Activated CD8-positive, alpha-beta memory T cell treated with anti-CD3 and anti-CD28 coated beads, Interleukin-2, amount 10 ng/mL, durations not matched to agents 7 days and 5 days (primary cell): ENCODE measurements at places on chromosomes 4 and X. TPM values are rescaled to one million over a fixed set of nuclear protein-coding genes. Genes with fewer than 3 reads are reported as not detected.
A peak's percentile ranks its signal among the peaks of the same experiment; 100 is the strongest.

Gene SCFD2
- 28.3 TPM for total RNA-seq

DNA sequence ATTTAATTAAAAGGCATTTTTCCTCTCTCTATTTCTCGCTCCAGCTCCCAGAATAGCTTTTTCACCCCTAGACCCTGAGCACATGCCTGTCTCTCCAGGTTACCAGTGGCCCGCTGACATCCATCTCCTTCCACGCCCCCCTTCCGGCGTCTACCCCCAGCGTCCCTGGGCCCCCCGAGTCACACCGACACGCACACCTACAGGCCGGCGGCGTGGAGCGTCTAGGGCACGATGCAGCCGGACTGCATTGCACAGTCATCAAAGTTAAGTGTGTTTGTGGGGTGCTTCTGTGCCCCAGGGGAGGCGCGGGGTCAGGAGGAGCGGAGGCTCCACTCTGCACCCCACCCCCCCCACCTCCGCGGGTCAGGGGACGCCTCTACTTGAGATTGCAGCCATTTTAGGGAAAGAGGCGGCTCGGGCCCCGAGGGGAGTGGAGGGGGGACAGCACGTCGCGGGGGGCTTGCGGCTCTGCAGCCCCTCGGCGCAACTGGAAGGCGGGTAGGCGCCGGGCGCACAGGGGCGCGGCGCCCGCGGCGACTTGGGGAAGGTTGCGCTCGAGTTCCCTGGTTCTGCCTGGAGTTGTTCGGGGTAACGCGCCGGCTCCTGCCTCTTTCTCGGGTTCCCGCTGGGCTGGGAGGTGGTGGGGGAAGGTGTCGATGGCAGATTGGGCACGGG is 112.7 kb downstream of the DHX15 start:
- H3K27ac ChIP-seq: no peak overlapping the region
- H3K4me1 ChIP-seq: peaks cover 35% of the 10 kb centered on the region
- peaks cover 82% of the 10 kb centered on the region for H3K27me3 ChIP-seq
- H3K4me3 ChIP-seq: peak overlapping the region; percentile 78
- DNase-seq: no peak

DNA sequence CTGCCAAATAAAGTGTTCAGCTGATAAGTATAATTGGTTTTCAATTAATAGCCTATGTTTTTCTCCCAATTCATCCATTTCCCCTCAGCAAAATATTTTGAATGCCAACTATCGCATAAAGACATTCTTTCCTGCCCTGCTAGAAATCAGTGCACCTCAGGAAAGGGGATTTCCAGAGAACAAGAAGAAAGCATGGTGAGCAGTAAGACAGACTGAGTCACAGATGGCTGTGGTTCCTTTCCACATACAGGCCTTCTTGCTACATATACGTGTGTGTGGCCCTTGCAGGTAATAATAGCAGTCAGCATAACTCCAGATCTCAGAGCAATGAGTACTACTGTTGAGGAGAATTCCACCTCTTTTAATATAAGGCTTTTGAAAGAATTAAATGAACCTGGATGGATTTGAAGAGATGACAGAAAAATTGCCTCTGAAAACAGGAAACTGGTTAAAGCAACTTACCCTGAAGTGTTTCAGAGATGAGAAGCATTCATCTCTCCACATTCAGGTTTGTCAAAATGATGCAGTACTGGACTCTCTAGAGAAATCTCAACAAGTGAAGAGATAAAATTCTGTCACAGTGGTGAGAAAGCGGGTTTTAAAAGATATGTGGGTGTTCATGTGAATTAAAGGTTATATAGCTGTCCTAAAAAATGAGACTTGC is 13.6 kb downstream of the GASK1B start:
- DNase-seq: no peak
- no peaks in the 10 kb centered on the region for H3K36me3 ChIP-seq
- H3K4me3 ChIP-seq: no peak overlapping the region
- H3K27ac ChIP-seq: no peak overlapping the region

- H3K4me1 ChIP-seq: no peaks in the 10 kb centered on the region
- H3K36me3 ChIP-seq: no peaks in the 10 kb centered on the region
- H3K27ac ChIP-seq: no peak overlapping the region
- no peak for DNase-seq
- H3K27me3 ChIP-seq: no peaks in the 10 kb centered on the region
Measured at GRCh38 chr4:181477591-181477990, 765.6 kb upstream of the TENM3 start.

DNA sequence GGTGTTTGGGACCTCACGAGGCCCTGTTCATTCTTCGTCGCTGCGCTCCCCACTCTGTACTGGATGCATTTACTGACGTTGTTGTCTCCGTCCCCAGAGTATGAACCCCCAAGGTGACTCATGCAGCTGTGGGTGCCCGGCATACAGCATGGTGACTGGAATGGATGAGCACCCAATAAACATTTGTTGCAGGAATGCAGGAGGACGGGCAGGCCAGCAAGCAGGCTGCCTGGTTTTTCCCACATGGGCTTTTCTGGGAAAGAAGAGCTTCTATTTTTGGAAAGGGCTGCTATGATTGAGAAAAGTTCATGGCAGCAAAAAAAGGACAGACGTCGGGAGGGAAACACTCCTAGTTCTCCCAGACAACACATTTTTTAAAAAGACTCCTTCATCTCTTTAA is 893 bp upstream of the SOD3 start:
- no peak overlapping the region for H3K27ac ChIP-seq
- H3K4me3 ChIP-seq: no peak overlapping the region
- H3K4me1 ChIP-seq: no peaks in the 10 kb centered on the region
- peaks cover 16% of the 10 kb centered on the region for H3K27me3 ChIP-seq

Gene GLOD5
- total RNA-seq: not detected

DNA sequence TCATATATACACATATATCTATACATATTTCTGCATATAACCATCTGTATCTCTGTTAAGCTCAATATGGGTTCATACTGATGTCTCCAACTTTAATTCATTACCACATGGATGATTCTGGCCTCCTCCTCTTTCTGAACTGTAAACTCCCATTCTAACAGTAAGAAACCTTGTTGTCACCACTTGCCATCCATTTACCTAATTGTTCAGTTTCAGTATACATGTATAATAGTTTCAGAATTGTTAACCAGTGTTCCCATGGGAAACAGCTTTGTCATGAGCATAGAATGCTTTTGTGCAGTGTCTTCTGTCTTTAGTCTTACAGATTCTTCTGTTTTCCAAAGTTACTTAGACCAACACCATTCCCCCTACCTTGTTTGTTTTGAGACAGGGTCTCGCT is 35.9 kb downstream of the SLC9A6 start:
- peaks cover 20% of the 10 kb centered on the region for H3K36me3 ChIP-seq
- no peak overlapping the region for H3K27ac ChIP-seq
- DNase-seq: no peak
- H3K4me1 ChIP-seq: peaks cover 8% of the 10 kb centered on the region
- H3K27me3 ChIP-seq: no peaks in the 10 kb centered on the region

- H3K4me1 ChIP-seq: no peaks in the 10 kb centered on the region
- no peaks in the 10 kb centered on the region for H3K36me3 ChIP-seq
- no peaks in the 10 kb centered on the region for H3K27me3 ChIP-seq
- DNase-seq: no peak
Measured at GRCh38 chrX:88425739-88426138, 321.3 kb upstream of the CPXCR1 start.

DNA sequence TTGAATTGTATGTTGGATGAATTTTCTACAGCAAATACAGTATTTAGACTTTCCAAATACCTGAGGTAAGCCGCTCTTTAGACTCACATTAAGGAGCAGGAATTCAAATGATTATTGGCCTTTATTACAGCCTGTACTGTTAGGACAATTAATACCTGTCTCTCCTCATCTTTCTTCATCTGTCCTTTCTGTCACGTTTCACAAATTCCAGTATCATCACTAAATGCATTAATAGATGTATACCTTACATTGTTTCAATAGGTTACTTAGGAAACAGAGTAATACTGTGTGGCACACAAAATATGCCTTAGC is 1.2 kb downstream of the FAM241A start:
- H3K27ac ChIP-seq: peak overlapping the region; percentile 86
- H3K27me3 ChIP-seq: no peaks in the 10 kb centered on the region
- peaks cover 5% of the 10 kb centered on the region for H3K36me3 ChIP-seq
- peaks cover 40% of the 10 kb centered on the region for H3K4me1 ChIP-seq

Gene KIF4A
- 44.7 TPM for total RNA-seq

Gene C4orf36
- not detected for total RNA-seq

Gene USP11
- total RNA-seq: 72.7 TPM

DNA sequence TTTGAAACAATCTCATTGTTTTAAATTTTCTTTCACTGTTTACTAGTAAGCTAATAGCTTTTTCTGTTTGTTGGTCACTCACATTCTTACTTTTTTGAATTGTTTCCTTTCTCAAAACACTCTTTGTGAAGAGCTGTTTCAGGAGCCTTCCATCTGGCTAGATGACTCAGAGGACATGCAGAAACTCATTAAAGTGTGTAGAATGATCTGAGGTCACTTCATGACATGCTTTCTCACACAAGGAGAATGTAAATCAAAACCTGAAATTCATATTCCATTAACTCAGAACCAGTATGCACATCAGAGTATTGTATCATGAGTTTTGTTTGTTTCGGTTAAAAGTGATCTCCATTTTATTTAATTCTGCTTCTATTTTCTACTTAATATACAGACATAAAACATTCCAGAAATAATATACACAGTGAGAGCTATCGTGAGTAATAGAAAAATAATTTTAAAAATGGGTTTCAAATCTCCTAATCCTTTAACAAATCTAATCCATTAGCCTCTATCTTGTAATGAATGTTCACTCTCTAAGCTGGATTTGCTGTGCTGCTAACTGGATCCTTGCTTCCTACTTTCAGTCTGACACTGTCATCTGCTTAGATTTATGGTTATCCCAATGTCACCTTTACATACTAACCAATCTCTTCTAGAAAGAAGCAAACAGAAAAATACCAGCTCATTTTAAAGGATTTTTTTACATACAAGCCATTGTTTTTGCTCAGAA is 449.6 kb downstream of the FSTL5 start:
- no peak overlapping the region for H3K4me3 ChIP-seq
- no peak for DNase-seq
- H3K4me1 ChIP-seq: no peaks in the 10 kb centered on the region
- no peaks in the 10 kb centered on the region for H3K27me3 ChIP-seq
- H3K27ac ChIP-seq: no peak overlapping the region
- H3K36me3 ChIP-seq: no peaks in the 10 kb centered on the region

GRCh38 chrX:21905953-21906352 is 34.6 kb upstream of the SMS start:
- no peaks in the 10 kb centered on the region for H3K36me3 ChIP-seq
- H3K4me1 ChIP-seq: no peaks in the 10 kb centered on the region
- no peaks in the 10 kb centered on the region for H3K27me3 ChIP-seq
- no peak for DNase-seq
- H3K27ac ChIP-seq: no peak overlapping the region

GRCh38 chrX:123477673-123478072 is 255.2 kb downstream of the THOC2 start:
- DNase-seq: no peak
- no peaks in the 10 kb centered on the region for H3K36me3 ChIP-seq
- H3K4me3 ChIP-seq: no peak overlapping the region
- no peak overlapping the region for H3K27ac ChIP-seq

Gene WAS
- total RNA-seq: 138 TPM

- H3K4me1 ChIP-seq: no peaks in the 10 kb centered on the region
- H3K27me3 ChIP-seq: no peaks in the 10 kb centered on the region
- H3K36me3 ChIP-seq: no peaks in the 10 kb centered on the region
- no peak for DNase-seq
- no peak overlapping the region for H3K4me3 ChIP-seq
Measured at GRCh38 chr4:93403571-93403970, 425.0 kb upstream of the ATOH1 start.

Gene UCHL1
- 4.7 TPM for total RNA-seq

Gene ODAM
- not detected for total RNA-seq

DNA sequence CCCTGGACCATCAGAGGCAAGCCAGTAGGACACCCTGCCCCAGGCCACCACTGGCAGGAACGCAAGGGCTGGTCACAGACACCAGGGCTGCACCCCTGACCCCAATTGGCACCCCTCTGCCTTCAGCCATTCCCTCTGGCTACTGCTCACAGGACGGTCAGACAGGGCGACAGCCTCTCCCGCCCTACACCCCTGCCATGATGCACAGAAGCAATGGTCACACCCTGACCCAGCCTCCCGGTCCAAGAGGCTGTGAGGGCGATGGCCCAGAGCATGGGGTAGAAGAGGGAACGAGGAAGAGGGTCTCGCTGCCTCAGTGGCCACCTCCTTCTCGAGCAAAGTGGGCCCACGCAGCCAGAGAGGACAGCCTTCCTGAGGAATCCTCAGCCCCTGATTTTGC is 143.5 kb downstream of the SOWAHB start:
- H3K4me3 ChIP-seq: no peak overlapping the region
- DNase-seq: no peak
- H3K36me3 ChIP-seq: no peaks in the 10 kb centered on the region
- no peak overlapping the region for H3K27ac ChIP-seq

GRCh38 chr4:149293046-149293649 is 522.5 kb downstream of the IQCM start:
- no peaks in the 10 kb centered on the region for H3K36me3 ChIP-seq
- H3K27me3 ChIP-seq: no peaks in the 10 kb centered on the region
- H3K27ac ChIP-seq: no peak overlapping the region
- H3K4me3 ChIP-seq: no peak overlapping the region

Gene TRIM75
- total RNA-seq: not detected

DNA sequence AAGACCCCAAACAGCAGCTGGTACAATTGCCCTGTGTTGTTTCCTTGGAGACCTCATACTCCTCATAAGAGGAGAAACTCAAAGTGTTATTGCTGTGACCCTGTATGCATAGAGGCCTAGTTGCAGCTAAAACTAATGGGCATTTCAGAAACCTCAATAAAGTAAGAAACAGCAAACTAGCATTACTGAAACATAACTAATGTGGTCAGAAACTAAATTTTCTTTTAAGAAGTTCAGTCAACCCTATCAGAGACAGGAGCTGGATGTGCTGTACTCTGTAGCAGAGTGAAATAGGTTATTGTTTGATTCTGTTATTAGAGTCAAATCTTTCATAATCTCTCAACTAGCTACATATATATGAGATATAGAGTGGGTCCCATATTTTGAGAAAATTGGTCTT is 257.5 kb upstream of the IRS4 start:
- H3K27me3 ChIP-seq: no peaks in the 10 kb centered on the region
- H3K4me3 ChIP-seq: no peak overlapping the region
- no peak overlapping the region for H3K27ac ChIP-seq
- H3K36me3 ChIP-seq: no peaks in the 10 kb centered on the region
- DNase-seq: no peak

DNA sequence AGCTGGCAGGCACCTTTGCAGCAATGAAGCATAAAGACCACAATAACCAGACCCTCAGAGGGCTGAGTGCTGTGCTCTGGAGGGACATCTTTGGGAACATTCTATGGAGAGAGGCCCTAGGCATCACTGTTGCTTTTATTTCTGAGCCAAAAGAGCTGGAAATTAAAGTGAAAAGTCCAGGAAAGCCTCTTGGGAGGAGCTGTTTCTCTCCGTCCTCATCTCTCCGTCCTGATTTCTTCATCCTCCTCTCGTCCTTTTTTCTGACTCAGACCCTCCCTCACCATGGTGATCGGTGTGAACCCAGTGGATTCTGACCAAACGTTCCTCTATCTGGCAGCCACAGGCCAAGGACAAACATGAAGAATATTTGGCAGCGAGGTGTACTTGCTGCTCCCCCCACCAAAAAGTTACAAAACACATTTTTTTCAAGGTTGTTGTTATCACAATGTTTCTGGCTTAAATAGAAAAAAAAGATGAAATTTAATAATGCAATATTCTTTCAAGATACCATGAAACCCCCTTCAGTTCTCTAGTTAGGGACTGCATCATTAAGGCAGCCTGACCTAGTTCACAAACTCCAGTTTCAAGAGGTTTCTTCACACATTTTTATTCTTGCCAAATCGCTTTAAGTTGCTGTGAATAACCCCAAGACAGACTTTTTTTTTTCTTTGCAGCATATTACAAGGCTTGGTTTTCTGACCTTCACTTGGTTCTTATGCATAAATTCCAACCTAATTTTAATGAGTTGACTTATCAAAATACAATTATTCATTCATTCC is 80.2 kb downstream of the SCD5 start:
- H3K4me1 ChIP-seq: peaks cover 2% of the 10 kb centered on the region
- DNase-seq: no peak
- H3K36me3 ChIP-seq: no peaks in the 10 kb centered on the region
- H3K27me3 ChIP-seq: no peaks in the 10 kb centered on the region
- H3K27ac ChIP-seq: no peak overlapping the region
